ENCODE measurements at places on chromosomes 7 and 10. TPM values are rescaled to one million over a fixed set of nuclear protein-coding genes. Genes with fewer than 3 reads are reported as not detected.
A peak's percentile ranks its signal among the peaks of the same experiment; 100 is the strongest.

Gene HABP2
- 0.73 TPM for polyA plus RNA-seq

- DNase-seq, result no peak
Measured at GRCh38 chr7:999149-999879, 16.3 kb downstream of the CYP2W1 start.

DNA sequence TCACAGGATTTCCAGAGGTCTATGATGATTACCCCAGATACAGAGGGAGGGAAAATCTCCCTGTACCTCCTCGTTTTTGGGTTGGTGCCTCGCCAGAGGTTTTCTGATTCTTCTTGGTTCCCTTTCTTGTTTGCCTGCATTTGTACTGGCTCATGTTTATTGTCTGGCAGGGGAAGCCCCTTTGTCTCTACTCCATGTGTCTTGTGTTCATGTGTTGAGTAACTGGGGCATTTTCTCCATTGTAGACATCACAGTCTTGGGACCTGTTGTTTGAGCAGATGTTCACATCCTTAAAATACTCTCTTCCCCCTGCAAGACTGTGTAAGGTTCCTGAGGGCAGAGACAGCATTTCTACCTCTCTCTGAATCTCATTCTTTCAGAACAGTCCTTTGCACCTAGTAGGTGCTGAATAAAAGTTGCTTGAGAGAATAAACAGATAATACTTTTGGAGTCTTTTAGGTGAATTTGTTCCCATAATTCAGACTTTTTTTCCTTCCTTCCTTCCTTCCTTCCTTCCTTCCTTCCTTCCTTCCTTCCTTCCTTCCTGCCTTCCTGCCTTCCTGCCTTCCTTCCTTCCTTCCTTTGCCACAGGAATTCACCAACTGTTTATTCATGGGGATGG is 25.1 kb downstream of the CDK14 start:
- DNase-seq, result no peak

Gene FAM20C
- polyA plus RNA-seq, result 74.8 TPM

DNA sequence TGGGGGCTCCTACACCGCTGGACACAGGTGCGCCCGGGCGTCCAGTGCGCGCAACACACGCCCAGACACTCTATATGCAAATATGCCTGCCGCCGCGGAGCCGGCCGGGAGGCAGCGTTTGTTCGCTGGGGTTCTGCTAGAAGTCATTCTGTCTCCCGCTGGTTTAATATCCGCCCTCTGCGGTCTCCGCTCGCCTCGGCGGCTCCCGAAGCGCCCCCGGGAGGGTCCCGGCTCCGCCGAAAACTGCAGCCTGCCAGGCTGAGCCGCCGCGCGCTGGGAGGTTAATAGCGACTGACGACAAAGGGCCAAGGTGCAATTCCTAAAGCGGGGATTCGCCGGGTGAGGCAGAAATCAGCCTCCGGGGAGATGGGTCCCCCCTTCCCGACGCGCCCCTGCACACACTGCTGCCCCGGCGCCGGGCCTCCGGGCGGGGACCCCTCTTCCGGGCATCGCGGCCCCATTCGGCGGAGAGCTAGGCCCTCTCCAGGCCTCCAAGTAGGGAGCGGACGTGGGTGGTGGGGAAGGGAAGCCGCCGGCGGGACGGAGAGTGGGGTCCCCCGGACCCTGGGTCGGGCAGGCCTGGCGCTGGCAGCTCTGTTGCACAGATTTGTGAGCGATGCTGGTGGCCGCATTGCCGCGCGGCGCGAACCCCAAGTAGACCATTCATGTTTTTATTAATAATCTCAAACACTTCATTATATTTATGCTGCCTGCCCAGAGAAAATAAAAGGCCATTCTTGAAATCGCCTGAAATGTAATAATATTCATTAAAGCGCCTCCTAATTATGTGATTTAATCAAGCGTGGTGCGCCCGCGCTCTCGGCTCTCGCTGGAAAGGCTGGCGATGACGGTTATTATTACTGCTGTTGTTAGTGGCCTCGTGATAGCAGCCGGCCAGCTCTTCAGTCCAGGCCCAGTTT is 9.1 kb downstream of the EN2 start:
- DNase-seq, result no peak

DNA sequence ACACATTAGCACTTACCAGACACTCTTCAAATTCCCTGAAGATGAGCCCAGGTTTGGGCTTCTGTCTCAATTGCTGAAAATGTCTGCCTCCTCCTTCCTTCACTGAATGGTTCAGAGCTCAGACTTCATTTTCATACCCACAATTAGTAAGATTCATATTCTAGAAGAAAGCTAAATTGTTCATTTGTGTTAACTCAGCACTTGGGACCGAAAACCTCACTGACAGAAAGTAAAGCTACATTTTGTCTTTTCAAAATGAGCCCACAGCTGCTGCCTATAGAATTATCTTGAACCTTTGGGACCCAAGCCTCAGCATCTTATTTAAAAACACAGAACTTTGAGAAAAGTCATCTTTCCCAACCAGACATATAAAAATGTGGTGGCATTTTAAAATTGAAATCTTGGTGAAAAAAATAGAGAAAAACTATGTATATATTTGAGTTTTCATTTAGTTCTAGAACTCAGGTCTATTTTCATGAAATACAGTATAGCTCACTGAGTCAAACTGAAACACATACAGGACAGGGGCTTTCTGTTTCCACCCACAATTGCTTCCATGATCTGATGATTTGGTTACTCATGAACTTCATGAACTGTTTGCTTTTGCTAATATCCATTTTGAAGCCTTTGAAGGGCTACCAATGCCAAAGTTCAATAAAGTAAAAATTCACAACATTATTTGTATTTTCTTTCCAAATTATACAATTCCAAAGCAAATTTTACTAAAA is 119.1 kb upstream of the PFKP start:
- DNase-seq, result no peak

DNA sequence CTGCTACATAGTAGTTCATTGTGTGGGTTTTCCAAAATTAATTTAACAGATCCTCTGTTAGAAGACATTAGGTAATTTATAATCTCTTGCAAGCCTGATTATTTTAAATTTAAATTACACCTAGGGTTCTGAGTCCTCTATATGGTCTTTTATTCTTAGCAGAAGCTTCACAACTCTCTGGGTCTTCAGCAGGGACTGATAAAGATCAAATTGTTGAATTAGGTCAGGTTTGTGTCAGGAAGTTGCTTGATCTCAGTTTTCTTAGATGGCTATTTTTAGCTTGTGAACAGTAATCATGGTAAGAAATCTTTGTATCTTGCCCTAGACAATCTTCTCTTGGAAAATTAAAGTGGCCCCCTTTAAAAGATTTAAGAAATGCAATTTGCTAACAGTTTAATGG is 183.1 kb upstream of the HDAC9 start:
- no peak for DNase-seq

DNA sequence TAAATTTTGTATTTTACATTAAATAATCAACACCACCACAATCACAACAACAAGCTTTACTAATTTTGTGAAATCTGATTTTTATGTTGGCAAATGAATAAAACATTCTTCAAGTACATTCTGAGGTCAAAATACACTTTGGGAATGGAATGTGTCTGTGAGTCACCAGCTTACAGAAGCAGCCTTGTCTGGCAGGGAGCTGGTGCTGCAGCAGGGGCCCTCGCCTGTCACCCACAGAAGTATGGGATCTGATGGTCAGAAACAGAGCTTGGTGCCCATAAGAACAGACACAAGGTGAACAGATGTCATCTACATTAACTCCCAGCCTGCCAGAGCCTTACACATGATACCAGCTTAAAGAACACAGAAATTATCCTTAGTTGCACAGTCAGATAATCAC is 496.9 kb downstream of the CCSER2 start:
- DNase-seq, result no peak

Gene RBAK
- 24.5 TPM for polyA plus RNA-seq

DNA sequence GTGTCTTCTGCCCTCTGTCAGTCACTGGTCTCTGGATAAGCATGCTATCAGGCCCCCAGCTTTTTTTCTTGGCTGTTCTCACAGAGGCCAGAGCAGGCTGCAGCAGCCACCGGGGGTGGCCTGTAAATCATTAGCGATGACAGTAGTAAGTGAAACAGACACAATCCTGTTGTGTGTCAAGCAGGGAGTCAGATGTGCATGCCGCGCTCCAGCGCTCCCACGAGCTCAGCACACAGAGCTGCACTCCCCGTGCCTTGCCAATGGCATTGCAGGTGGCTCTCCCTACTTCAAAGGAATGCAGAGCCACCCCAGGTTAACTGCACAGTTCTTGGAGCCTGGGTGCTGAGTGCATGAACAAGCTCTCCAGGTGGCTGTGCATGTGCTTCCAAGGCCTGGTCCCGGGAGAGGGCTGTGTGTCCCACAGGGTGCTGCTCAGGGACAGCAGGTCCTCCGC is 226.1 kb downstream of the GLRX3 start:
- peak; percentile 83 for DNase-seq

DNA sequence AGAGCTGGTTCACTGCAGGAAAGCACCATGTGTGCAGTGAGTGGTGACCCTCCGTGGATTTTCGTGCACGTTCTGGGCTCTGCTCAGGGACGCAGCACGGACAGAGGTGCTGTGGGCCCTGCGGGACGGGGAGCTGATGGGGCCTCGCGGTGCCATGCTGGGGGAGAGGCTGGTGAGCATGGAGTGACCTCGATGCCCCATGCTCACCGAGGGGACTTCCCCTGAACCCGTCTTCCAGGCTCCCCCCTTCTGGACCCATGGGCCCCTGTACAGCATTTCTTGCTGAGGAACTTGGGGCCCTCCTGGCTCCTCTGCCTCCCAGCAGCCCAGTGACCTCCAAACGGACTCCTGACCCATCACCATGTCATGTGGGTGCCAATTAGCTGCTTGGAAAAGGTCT is 253.7 kb downstream of the DNAJB6 start:
- DNase-seq, result no peak

- DNase-seq, result no peak
Measured at GRCh38 chr10:126036515-126036914, 140.2 kb downstream of the FANK1 start.

DNA sequence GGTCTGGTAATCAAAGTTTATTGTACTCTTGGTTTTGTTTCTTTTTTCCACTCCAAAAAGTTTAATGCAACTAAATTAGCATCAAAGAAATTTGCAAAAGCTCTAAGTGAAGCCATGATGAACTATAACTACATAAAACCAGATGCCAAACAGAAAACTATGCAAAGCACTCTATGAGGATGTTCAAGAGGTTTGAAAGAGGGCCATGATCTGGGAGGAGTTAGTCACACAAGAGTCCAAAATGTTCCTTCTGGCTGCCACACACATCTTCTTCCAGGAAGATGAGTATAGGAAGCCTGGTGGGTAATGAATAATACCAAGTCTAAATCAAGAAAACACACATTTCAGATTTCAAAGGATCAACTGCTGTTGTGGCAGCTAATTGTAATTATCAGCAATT is 28.4 kb downstream of the GLI3 start:
- no peak for DNase-seq

Gene FAM180A
- not detected for polyA plus RNA-seq

DNA sequence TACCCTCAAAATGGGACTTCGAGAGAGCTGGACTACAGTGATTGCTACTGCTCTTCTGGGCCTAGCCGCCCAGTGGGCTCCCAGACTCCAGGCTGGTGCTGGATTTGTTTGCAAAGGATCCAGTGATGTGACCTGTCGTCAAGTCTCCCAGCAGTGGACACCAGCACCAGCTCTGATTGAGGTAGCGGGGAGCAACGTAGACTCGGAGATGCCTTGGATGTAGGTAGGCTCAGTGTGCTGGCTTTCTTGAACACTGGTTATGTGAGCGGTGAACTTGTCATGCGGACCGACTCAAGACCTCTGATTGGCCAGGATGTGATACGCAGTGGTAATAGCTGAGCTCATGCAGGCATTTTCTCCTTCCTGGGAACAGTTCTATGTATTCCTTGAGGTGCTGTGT is 19.4 kb downstream of the AKR1C2 start:
- DNase-seq, result no peak

Gene ADCY1
- polyA plus RNA-seq, result 3.8 TPM

- no peak for DNase-seq
Measured at GRCh38 chr7:88919478-88920131, 124.1 kb upstream of the TEX47 start.

Gene PAX4
- polyA plus RNA-seq, result not detected

- no peak for DNase-seq
Measured at GRCh38 chr7:141418066-141418465, 133.1 kb upstream of the AGK start.

Gene ATP5MK
- polyA plus RNA-seq, result 196 TPM

Gene PALD1
- polyA plus RNA-seq, result 12.7 TPM

Gene MBLAC1
- polyA plus RNA-seq, result 2.6 TPM

Gene TRPV5
- polyA plus RNA-seq, result 0.56 TPM

Gene GPRIN2
- 9.0 TPM for polyA plus RNA-seq

Gene MSS51
- polyA plus RNA-seq, result 4.9 TPM

GRCh38 chr10:79492256-79492655 is 20.1 kb upstream of the EIF5AL1 start:
- DNase-seq, result no peak

Gene GNGT1
- 0.17 TPM for polyA plus RNA-seq

- DNase-seq, result no peak
Measured at GRCh38 chr10:20877554-20877953, 19.6 kb downstream of the NEBL start.

- no peak for DNase-seq
Measured at GRCh38 chr7:34137176-34137575, 231.8 kb downstream of the BMPER start.

DNA sequence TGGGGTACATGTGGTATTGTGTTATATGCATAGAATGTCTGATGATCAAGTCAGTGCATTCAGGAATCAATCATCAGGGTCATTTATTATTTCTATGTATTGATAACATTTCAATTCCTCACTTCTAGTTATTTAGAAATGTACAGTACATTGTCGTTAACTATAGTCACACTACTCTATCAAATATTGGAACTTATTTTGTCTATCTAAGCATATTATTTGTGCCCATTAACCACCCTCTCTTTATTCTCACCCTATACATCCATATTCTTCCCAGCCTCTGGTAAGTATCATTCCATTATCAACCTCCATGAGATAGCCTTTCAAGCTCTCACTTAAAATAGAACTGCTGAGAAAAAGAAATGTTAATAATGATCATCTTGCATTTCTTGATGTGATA is 596.5 kb upstream of the POT1 start:
- DNase-seq, result no peak

DNA sequence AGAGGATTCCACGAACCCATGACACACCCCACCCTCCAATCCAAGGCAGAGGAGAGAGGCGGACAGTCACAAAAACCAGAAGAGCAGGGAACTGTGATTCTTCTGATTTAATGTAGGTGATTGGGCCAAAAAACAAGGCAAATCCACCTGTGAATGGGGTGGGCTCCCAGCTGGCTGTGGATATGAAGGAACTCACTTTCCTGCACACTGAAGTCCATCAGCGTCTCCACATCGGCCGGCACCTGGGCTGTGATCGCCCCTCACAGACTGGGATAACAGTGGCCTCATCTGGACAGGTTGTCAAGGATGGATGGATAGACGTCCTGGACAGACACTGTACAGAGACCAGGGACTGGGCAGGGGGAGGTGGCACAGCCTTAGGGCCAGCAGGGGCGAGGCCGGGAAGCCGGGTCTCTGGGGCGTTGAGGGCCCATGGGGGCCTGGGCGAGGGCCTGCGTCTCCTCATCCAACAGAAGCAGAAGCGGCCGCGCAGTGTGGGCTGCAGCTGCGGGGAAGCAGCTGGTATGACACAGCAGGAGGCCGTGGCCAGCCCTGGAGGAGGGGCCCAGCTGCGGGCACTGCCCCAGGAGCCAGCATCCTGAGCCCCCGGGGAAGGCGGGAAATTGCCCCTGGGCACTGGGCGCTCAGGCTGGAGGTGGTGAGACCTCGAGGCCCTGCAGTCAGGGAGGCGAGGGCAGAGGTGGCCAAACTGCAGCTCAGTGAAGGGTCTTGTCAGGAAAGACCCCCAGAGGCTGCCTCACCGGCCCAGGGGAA is 54.2 kb downstream of the DIP2C start:
- DNase-seq, result no peak

All from renal pelvis (tissue), 12 donors.